ENCODE measurements at places on chromosomes 12 and 14.

GRCh38 chr12:4584896-4585295 lies 22.9 kb downstream of the DYRK4 start:
- H3K4me3 ChIP-seq, result no peak overlapping the region
- H3K27ac ChIP-seq, result no peak overlapping the region
- H3K4me1 ChIP-seq, result no peaks in the 10 kb centered on the region
- H3K36me3 ChIP-seq, result no peaks in the 10 kb centered on the region
- H3K27me3 ChIP-seq, result peaks cover 2% of the 10 kb centered on the region

- H3K27me3 ChIP-seq, result no peaks in the 10 kb centered on the region
- H3K4me3 ChIP-seq, result no peak overlapping the region
- no peak overlapping the region for H3K27ac ChIP-seq
- H3K36me3 ChIP-seq, result peaks cover 56% of the 10 kb centered on the region
- H3K4me1 ChIP-seq, result no peaks in the 10 kb centered on the region
Measured at GRCh38 chr12:120764816-120765215, 39.2 kb downstream of the ACADS start.

GRCh38 chr12:104201238-104202001 lies 14.2 kb upstream of the TXNRD1 start:
- H3K4me1 ChIP-seq, result peaks cover 11% of the 10 kb centered on the region
- DNase-seq, result peak; percentile 86
- no peak overlapping the region for H3K4me3 ChIP-seq
- H3K27me3 ChIP-seq, result no peaks in the 10 kb centered on the region

DNA sequence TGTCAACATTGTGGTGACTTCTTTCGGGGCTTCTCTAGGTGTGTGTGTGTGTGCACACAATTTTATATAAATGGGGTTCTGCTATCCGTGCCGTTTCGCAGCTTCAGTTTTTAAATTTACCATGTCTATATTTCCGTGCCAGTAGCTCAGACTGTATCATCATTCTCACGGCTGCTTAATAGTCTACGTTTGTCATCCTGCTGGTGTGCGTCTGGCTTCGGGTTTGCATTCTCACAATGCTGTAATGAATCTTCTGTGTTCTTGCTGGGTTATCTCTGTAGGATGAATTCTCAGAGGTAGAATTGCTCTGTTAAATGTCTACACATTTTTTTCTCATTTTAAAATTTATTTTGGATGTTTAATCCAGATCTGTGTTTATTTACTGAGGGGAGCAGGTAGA lies 73.6 kb downstream of the ADGRD1 start:
- no peak overlapping the region for H3K27ac ChIP-seq
- H3K4me1 ChIP-seq, result no peaks in the 10 kb centered on the region
- DNase-seq, result no peak
- no peaks in the 10 kb centered on the region for H3K27me3 ChIP-seq
- H3K4me3 ChIP-seq, result no peak overlapping the region

DNA sequence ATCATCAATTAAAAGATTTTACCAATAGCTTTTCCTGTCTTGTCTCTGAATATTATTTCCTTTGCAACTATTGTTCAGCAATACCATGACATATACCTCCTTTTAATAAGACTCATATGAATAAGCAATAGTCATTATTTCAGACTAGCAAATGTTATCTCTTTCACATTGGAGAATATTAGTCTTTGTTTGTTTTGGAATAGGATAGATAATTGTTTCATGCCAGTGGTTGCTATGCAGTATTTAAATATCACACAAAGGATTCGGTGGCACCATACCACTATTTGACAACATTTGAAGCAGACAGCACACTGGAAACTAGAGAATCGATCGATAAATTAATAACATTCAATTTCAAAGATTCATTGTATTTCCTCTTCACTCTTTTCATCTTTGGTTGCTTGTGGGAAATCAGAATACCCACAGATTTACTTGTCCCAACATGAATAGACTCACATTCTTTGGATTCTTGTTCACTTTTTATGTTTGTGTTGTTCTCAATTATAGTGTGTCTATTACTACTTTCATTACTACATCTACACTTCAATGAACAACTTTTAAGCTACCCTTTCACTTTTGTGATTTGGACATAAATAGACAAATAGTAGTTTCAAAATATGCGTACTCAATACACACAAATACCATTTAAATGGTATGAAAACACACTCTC lies 42.7 kb upstream of the TBPL2 start:
- H3K27ac ChIP-seq, result no peak overlapping the region
- no peaks in the 10 kb centered on the region for H3K4me1 ChIP-seq
- no peaks in the 10 kb centered on the region for H3K27me3 ChIP-seq
- DNase-seq, result no peak
- no peaks in the 10 kb centered on the region for H3K36me3 ChIP-seq

- H3K36me3 ChIP-seq, result no peaks in the 10 kb centered on the region
- H3K27me3 ChIP-seq, result no peaks in the 10 kb centered on the region
- peaks cover 51% of the 10 kb centered on the region for H3K4me1 ChIP-seq
- DNase-seq, result peak; percentile 78
- H3K4me3 ChIP-seq, result no peak overlapping the region
Measured at GRCh38 chr12:52197371-52198231, 5.8 kb upstream of the KRT80 start.

DNA sequence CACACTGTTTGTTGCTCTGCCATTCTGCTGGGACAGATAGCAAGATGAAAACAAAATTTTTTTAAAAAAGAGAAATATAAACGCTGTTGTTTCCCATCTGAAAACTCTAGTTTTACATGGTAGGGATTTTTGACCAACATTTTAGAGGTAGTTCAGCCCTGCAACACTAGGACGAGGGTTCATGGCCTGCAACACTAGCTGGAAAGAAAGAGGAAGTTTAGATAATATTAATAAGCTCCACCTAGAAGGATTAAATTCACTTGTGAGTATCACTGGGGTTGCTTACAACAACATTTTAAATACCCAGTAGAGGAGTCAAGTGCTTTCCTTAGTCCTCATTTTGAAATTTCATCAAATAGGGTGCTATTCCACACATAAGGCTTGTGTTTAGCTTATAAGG lies 68.2 kb downstream of the SRGAP1 start:
- H3K36me3 ChIP-seq, result no peaks in the 10 kb centered on the region
- no peak overlapping the region for H3K27ac ChIP-seq
- H3K4me3 ChIP-seq, result no peak overlapping the region
- DNase-seq, result no peak
- peaks cover 42% of the 10 kb centered on the region for H3K4me1 ChIP-seq

DNA sequence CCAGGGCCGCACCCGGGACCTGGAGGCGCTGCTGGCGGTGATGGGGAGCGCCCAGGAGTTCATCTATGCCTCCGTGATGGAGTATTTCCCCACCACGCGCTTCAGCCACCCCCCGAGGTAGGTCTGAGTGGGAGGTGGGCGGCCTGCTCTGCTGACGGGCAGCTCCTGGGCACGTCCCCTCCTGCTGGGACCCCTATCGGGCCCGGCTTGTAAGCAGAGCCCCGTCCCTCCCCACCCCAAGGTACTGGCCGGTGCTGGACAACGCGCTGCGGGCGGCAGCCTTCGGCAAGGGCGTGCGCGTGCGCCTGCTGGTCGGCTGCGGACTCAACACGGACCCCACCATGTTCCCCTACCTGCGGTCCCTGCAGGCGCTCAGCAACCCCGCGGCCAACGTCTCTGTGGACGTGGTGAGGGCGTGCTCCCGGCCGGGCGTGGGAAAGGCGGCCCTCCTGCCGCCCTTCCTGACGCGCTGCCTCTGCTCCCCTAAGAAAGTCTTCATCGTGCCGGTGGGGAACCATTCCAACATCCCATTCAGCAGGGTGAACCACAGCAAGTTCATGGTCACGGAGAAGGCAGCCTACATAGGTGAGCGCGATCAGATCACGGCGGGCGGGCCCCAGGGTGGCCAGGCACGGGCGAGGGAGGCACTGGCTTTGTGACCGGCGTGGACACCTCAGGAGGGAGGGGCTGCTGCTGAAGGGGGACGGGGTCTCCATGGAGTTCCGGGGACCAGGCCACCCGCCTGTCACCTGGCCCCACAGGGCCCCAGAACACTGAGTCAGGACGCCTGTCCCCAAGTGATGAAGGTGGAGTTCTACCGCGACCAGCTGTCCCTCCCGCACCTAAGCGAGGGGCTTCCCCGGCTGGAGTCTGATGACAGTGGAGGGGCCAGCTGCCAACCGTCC lies 7.3 kb downstream of the PLD4 start:
- no peak overlapping the region for H3K4me3 ChIP-seq
- no peaks in the 10 kb centered on the region for H3K36me3 ChIP-seq
- H3K4me1 ChIP-seq, result no peaks in the 10 kb centered on the region

GRCh38 chr12:109982210-109982609 lies 14.0 kb downstream of the GIT2 start:
- peaks cover 66% of the 10 kb centered on the region for H3K36me3 ChIP-seq
- no peaks in the 10 kb centered on the region for H3K27me3 ChIP-seq
- H3K4me3 ChIP-seq, result no peak overlapping the region
- peak overlapping the region; percentile 81 for H3K27ac ChIP-seq

GRCh38 chr12:119692410-119692809 lies 24.5 kb downstream of the PRKAB1 start:
- DNase-seq, result peak; percentile 37
- H3K4me3 ChIP-seq, result no peak overlapping the region
- H3K4me1 ChIP-seq, result peaks cover 29% of the 10 kb centered on the region
- H3K27me3 ChIP-seq, result no peaks in the 10 kb centered on the region

GRCh38 chr12:71135812-71136176 lies 22.0 kb downstream of the TSPAN8 start:
- no peaks in the 10 kb centered on the region for H3K36me3 ChIP-seq
- no peak overlapping the region for H3K27ac ChIP-seq
- no peaks in the 10 kb centered on the region for H3K27me3 ChIP-seq
- H3K4me1 ChIP-seq, result no peaks in the 10 kb centered on the region

DNA sequence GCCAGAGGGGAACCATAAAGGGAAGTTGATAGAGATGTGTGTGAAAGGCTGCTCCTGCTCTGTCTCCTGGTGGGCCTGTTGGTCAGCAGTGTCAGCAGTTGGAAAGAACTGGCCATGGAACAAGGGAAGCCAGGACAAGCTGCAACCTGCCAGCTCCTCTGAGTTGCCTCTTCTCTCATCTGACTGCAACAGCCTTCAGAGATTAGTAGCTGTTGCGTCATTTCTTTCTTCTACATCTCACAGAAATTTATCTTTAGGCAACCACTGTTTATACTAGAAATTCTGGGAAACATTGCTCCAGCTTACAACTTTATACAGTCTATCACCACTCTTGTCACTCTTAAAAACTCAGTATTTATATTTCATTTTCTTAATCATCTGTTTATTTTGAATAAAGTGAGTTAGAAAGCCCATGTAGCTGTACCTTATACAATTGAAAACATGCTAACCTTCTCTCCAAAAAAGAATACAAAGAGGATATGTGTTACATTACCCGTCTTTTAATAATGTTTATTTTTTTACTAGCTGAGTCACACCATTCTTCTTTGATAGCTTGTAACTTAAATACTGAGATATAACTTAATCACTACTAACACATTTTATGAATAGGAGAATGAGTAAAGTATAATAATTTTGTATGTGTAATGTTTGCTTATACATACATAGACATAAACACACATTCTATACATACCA lies 224.2 kb downstream of the LRFN5 start:
- no peaks in the 10 kb centered on the region for H3K36me3 ChIP-seq
- no peaks in the 10 kb centered on the region for H3K4me1 ChIP-seq
- DNase-seq, result no peak
- H3K4me3 ChIP-seq, result no peak overlapping the region
- no peaks in the 10 kb centered on the region for H3K27me3 ChIP-seq
- H3K27ac ChIP-seq, result no peak overlapping the region

- H3K4me1 ChIP-seq, result peaks cover 4% of the 10 kb centered on the region
- H3K4me3 ChIP-seq, result no peak overlapping the region
- no peaks in the 10 kb centered on the region for H3K27me3 ChIP-seq
- no peak overlapping the region for H3K27ac ChIP-seq
- H3K36me3 ChIP-seq, result peaks cover 15% of the 10 kb centered on the region
- DNase-seq, result no peak
Measured at GRCh38 chr12:92844151-92844763, 84.8 kb downstream of the EEA1 start.

- no peak for DNase-seq
- H3K27ac ChIP-seq, result no peak overlapping the region
- no peaks in the 10 kb centered on the region for H3K36me3 ChIP-seq
- H3K4me1 ChIP-seq, result peaks cover 19% of the 10 kb centered on the region
- H3K4me3 ChIP-seq, result no peak overlapping the region
Measured at GRCh38 chr14:105325716-105326567, 11.4 kb downstream of the PACS2 start.

DNA sequence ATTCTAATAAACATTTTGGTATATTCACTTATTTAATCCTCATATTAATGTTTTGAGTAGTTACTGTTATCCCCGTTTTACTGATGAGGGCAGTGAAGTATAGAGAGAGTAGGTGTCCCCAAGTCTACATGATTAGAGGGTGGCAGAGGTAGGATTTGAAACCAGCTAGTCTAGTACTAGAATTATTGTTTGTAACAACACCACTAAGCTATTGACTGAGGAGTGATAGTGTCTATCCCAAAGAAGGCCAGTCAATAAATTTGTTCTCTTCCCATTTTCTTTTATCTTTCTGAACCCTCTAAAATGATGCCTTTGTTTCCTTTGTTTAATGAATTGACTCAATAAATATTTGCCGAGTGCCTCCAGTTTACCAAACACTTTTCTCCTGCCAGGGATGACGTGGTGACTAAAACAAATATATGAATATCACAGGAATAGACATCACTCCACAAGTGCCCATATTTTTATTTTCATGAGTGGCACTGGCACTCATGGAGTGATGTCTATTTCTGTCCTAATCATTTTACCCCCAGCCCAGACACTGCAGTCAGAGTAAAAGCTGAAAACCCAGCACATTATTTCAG lies 247.5 kb downstream of the SLC16A7 start:
- DNase-seq, result no peak
- no peaks in the 10 kb centered on the region for H3K27me3 ChIP-seq
- H3K27ac ChIP-seq, result no peak overlapping the region
- no peaks in the 10 kb centered on the region for H3K36me3 ChIP-seq
- no peak overlapping the region for H3K4me3 ChIP-seq

DNA sequence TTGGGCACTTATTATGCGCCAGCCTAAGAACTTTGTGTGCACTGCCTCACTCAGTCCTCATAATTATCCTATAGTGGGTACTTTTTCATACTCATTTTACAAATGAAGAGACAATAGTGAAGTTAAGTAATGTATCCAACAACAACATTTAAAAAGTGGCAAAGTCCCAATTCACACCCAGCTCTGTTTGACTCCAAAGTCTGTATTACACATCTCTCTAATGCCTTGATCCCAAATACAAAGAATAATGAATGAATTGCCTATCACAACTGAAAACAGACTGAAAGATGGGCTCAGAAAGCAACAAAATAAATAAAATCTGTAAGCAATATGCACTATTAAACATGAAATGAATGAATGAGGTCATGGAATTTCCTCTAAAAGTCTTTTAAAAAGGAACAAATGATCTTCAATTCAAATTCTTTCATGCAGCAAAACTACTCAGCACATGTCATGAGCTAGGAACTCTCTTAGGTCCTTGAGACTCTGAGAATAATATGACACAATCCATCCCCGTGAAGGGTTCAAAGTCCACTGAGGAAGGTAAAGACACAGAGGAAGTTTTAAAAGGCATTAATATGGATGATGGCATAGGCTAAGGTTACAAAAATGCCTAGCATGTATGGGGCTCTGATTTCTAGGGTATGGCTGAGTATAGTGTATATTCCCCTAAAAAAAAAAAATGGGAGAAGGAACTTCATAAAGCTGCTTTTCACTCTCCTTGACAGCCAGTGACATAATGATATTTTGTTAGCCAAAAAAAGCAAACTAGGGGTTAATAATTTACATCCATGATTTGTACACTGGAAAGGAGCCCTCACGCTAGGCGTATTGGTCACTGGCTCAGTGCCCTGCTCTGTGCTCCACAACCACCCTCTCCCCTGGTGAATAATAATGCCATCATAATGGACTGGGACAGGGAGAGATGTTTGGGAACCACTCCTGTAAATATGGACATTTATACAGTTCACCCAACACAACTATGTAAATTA lies 103.4 kb downstream of the SLC2A13 start:
- DNase-seq, result no peak
- H3K36me3 ChIP-seq, result no peaks in the 10 kb centered on the region
- no peak overlapping the region for H3K27ac ChIP-seq
- H3K4me1 ChIP-seq, result no peaks in the 10 kb centered on the region
